ENCODE measurements at places on chromosomes 2 and 18.

GRCh38 chr18:60232541-60232940 lies 140.0 kb downstream of the MC4R start:
- no peak for DNase-seq

DNA sequence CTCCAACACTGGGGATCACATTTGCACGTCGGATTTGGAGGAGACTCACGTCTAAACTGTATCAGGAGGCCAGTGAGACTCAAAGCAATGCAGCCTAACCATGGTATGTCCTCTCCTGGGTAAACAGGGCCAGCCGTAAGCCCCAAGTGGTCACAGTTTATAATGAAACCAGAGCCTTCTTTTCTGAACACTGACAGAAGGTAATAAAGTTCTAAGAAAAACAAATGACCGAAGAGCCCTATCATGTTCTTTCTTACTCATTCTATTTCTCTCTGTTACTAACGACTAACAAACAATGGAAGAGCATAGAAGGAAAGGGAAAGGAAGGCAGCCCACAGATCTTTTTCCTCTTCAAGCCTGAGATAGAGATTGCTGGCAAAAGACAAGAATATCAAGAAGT lies 796.8 kb upstream of the SOX11 start:
- no peak for DNase-seq

DNA sequence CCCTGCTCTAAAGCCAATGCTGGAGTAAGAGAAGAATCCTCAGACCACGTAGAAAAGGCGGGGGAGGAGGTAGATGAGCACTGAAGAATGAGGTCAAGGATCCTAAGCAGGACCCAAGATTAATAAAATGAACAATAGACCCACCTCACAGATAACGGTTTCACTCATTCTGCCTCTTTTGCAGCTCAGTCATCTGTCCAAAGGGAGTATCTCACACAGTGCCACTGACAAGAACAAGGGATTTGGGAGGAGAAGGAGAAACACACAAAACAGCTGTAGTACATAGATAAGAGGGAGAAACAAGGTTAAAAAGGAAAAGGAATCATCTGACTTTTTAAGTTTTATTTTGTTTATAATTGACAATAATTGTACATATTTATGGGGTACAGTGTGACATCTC lies 30.9 kb upstream of the SULT1C4 start:
- DNase-seq, result no peak

- no peak for DNase-seq
These were observed 401.1 kb downstream of the BCL11A start for GRCh38 chr2:60152226-60152833.

- DNase-seq, result no peak
These were observed 29.2 kb upstream of the SETBP1 start for GRCh38 chr18:44651478-44651877.

DNA sequence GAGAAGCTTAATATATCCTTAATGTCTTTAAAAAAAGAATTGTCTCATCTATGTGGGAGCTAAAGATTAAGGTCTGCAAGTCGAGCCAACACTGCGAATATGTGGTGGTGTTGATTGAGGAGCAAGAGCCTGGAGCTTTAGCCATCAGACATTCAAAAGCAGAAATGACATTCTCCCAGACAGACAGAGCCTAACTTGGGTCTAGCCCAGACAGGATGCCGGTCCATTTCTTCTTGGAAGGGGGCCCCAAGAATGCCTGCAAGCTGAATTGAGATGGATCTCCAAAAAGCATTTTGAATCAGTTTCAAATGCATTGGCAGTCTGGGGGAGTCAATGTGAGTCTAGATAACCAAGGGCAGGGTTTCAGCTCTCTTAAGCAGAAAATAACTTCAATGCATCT lies 30.1 kb upstream of the EML4 start:
- DNase-seq, result no peak

GRCh38 chr2:237201461-237202287 lies 116.0 kb downstream of the COPS8 start:
- DNase-seq, result no peak

GRCh38 chr2:178271094-178271493 lies 76.8 kb downstream of the OSBPL6 start:
- DNase-seq, result no peak

GRCh38 chr2:97005353-97005752 lies 19.0 kb upstream of the FAM178B start:
- no peak for DNase-seq

DNA sequence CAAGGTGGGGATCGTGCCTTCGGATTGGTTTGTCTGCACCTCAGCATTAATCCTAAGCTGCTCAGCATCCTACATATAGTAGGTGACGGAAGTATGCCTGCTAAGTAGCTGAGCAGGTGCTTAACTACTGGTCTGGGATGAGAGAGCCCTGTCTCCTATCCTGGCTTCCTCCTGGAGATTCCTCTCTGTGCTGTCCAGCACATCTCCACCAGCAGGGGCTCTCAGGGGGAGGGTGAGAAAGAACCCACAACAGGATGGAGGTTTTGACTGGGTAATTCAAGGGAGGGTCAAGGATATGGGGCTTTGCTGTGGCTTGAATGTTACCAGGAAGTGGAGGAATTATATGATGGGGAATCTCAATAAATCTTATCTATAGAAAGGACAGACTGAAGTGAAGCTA lies 45.4 kb upstream of the KIF5C start:
- DNase-seq, result no peak

- DNase-seq, result no peak
These were observed 183.7 kb downstream of the GFPT1 start for GRCh38 chr2:69203166-69203985.

DNA sequence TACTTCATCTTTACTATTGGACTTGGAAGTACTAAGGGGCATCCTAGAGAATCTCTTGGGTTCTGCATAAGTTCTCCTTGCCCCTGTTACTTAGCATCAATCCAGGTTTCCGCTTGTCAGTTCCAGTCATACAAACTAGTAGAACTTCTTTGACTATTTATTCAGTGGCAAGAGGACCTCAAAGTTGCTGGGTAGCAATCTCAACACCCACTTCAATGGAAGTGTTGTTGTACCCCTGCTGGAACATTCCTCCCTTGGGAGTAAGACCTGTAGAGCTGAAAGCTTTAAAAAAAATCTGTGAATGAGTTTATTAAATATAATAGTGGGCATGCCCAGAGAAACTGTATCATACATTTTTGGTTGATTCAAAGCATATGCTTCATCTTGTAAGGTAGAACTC lies 27.0 kb downstream of the BIRC6 start:
- DNase-seq, result no peak

- DNase-seq, result no peak
These were observed 46.0 kb upstream of the STON1 start for GRCh38 chr2:48483916-48484315.

DNA sequence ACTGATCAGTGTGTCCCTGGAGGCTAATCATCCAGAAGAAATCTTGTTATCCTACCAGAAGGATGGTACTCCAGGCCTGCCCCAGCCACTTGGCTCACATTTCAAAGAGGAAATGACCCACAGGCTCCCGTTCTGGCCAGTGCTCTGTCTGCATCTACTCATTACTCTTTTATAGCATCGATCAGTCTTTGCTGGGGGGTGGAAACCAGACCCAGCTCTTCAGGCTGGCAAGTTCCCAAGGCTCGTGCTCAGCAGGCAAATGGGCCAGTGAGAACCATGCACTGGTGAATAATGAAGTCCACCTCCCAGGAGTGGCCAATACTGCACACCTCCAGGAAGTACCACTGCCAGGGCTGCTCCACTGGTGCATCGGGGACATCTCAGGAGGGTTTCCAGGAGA lies 38.8 kb downstream of the DNER start:
- DNase-seq, result no peak

DNA sequence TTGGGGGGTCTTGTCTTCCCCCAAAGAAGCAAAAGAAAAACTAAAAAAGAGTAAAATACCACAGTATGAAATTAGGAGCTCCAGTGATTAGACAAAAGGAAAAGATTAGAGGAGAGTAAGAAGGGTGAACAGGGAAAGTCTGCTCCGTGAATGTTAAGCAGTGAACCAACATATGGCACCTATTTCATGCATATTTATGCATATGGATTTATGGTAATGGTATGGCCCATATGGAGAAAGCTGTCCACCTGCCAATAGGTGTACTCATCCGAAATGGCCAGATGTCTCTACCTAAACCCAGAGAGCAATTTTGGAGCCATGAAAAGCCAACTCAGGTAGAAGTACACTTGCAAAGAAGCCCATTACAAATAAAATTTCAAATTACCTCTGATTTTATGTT lies 404.0 kb upstream of the RAB6C start:
- no peak for DNase-seq

DNA sequence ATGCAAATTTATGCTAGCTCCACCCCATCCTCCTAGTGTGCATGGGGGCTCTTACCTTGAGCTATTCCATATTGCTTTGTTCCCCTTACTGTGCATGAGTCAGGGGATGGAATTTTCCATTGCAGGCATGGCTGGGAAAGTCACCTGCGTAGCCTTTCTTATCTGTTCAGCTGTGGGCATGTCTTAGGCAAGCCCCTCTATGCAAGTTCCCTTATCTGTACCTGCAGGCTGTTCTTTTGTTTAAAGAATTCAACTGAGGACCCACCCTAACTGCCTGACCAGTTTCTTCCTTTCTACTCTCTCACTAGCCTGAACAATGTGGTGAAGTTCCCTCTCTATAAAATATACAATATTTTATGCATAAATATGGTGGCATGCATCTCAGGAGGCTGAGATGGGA lies 54.2 kb upstream of the CDCA7 start:
- no peak for DNase-seq

GRCh38 chr18:3340682-3341097 lies 78.8 kb downstream of the MYL12B start:
- no peak for DNase-seq

GRCh38 chr18:10661317-10661716 lies 135.5 kb downstream of the NAPG start:
- no peak for DNase-seq

DNA sequence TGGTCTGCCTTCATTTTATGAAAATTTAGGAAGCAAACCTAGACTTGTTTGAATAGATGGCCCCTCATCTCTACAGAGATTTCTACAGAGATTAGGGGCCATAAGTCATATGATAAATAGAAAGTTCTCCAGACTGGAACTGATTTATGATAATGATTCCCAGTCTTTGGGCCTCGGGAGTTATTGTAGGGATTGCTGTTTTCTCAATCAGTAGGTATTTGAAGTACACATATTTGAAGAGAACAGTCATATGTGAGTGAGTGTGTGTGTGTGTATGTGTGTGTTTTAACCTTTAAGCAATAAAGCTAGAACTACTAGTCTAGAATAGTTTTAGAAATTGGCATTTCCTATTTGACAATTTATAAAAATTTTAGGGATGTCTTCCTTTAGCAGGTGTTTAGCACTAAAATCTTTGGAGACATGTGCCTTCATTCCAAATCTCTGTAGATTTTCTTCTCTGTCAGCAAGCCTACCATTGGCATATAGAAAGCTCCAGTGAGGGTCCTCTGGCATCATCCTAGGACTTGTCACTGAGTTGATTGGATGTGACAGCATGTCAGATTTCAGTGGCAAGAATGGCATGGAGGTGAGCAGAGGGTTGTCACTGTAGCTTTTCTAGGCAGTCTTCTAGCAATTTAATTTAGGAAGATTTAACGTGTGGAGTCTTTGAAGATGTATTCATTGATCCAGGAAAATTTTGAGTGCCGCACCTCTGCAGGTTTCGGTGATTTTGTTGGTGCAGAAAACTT lies 71.2 kb downstream of the MYO1B start:
- DNase-seq, result no peak

GRCh38 chr18:2448565-2449151 lies 122.6 kb downstream of the METTL4 start:
- no peak for DNase-seq

DNA sequence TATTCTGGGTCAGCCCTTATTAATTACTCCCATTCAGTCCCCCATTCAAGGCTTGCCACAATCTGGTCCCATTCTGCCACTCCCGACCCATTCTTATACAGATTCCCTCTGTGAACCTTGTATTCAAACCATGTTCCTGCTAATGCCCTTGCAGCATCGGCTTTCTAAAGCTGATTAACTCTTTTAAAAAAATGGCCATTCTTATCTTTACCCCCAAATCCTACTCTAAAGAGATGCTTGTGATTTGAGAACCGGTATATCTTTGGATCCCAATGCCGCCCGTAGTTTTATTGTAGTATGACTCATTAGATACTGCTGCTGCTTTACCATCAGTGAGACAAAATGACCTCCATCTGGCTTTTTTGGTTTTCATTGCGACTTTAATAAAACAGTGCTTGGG lies 72.2 kb downstream of the XRCC5 start:
- DNase-seq, result no peak

- DNase-seq, result no peak
These were observed 250.4 kb upstream of the SIX2 start for GRCh38 chr2:45259547-45260160.

Data from activated T-helper 1 cell treated with anti-CD3 and anti-CD28 coated beads, Interleukin-2, amount 50 U/mL, for 16 hours (primary cell).